ENCODE measurements at places on chromosomes 1 and 21. TPM values are rescaled to one million over a fixed set of nuclear protein-coding genes. Genes with fewer than 3 reads are reported as not detected.

DNA sequence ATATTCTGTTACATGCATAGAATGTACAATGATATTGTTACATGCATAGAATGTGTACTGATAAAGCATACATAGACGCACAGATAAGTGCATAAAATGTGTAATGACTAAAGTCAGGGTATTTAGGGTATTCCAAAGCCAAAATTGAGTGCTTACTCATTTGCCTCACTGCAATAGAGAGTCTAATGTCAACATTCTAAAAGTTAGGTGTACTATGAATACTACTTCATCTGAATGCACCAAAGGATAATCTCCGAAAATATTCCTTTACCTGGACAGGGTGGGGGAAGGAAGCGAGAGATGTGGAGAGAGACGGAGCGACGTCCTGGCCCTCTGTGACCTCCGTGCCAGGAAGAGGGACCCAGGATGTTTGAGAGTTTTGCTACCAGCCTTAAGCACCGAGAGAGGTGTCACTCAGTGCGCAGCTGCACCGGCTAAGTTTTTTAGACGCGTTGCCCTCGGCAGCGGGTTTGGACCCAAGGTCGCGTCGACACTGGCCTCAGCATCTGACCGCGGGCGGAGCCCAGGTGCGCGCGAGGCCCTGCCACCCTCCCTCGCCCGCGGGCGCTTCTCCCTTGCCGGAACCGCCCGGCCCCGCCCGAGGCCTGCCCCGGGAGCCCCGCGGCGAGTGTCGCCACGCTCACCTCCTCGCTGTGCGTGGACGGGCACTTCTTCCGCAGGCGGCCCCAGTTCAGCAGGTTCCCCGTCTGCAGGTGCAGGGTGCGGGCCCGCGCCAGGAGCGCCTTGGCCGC is 660 bp downstream of the GCLM start:
- H3K27ac ChIP-seq: peak overlapping the region; percentile 2
- peaks cover 2% of the 10 kb centered on the region for H3K36me3 ChIP-seq
- H3K27me3 ChIP-seq: peaks cover 26% of the 10 kb centered on the region
- peak; percentile 9 for DNase-seq
- H3K4me1 ChIP-seq: peaks cover 21% of the 10 kb centered on the region

DNA sequence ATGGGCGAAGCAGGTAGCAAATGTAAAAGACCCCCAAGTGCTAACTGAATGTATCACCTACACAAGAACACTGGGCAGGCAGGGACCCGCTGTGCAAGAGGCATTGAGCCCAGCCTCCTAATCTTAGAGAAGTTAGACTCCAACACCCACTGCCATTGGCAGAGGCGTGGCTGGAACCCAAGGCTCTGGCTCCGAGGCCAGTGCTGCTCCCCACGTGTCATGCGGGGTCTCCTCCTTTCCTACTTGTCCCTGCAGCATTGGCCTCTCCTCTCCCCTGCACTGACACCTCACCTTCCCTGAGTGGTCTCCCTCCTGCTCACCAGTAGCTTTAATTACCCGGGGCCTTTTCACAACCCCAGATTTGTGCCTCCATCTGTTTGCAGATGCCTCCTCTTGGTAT is 107.0 kb downstream of the GALNT2 start:
- H3K36me3 ChIP-seq: peaks cover 5% of the 10 kb centered on the region
- no peak overlapping the region for H3K27ac ChIP-seq
- H3K4me1 ChIP-seq: peaks cover 31% of the 10 kb centered on the region
- no peak for DNase-seq
- no peaks in the 10 kb centered on the region for H3K27me3 ChIP-seq

- no peak overlapping the region for H3K4me3 ChIP-seq
- no peaks in the 10 kb centered on the region for H3K4me1 ChIP-seq
- H3K27me3 ChIP-seq: no peaks in the 10 kb centered on the region
- no peak overlapping the region for H3K27ac ChIP-seq
- no peak for DNase-seq
- no peaks in the 10 kb centered on the region for H3K36me3 ChIP-seq
These were observed 56.0 kb downstream of the MEGF6 start for GRCh38 chr1:3555131-3555920.

GRCh38 chr1:53590531-53591515 is 131.6 kb downstream of the DMRTB1 start:
- H3K4me1 ChIP-seq: peaks cover 5% of the 10 kb centered on the region
- DNase-seq: no peak
- H3K4me3 ChIP-seq: no peak overlapping the region
- H3K27me3 ChIP-seq: no peaks in the 10 kb centered on the region

DNA sequence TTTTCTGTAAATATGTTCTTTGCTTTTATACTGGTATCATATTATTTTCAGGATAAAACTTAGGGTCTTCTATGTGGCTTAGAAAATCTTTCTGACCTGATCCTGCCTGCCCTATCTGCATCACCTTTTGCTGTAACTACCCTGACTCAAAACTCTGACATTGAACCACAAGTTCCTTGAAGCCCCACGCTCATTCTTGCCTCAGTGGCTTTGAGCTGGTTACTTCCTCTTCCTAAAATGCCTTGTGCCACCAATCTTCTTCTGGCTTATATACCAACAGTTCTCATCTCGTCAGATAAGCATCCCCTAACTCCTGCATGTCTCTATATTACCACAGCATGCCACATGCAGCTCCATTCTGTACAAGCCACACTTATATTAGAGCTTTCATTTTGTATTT is 84.5 kb upstream of the LRRC7 start:
- no peak for DNase-seq
- no peak overlapping the region for H3K27ac ChIP-seq
- peaks cover 19% of the 10 kb centered on the region for H3K4me1 ChIP-seq

DNA sequence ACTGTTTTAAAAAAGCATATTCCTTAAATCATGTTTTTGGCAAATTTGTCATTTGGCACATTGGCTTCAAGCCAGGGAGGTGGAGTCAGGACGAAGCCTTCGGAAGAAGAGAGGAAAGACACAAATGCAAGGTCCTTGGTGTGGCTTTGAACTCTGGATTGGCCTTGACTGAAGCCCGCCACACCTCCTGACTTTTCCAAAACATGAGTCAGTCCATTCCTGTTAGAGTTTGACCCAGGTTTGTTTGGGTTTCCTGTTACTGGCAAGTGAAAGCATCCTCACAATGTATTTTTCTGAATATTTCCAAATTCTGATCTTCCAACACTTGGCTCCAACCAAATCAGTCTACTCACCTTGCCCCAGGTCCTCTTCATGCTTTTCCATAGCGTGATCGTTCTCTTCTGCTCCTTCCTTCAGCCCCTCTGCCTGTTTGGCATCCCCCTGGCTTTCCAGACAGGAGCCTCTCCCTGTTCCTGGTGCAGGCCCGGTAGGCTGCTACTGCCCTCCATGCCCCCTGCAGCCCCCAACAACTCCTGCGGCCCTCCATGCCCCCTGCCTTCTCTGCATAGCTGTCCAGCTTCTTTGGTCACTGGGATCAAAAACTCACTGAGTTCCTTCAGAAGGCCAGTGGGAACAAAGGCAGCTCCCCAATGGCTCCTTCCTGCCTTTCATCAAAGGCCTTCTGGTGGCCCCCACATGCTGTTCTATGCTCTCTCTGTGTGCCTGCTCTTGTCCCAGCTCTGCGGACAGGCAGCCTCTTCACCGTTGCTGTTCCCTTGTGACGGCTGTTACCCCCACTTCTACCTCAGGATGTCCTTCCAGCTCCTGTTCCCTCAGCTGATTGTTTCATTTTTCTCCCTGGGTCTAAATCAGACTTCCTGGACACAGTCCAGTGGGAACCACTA is 30.4 kb upstream of the SLC30A1 start:
- DNase-seq: no peak
- H3K4me1 ChIP-seq: peaks cover 20% of the 10 kb centered on the region
- peak overlapping the region; percentile 54 for H3K27ac ChIP-seq
- no peaks in the 10 kb centered on the region for H3K27me3 ChIP-seq
- no peak overlapping the region for H3K4me3 ChIP-seq
- H3K36me3 ChIP-seq: no peaks in the 10 kb centered on the region

DNA sequence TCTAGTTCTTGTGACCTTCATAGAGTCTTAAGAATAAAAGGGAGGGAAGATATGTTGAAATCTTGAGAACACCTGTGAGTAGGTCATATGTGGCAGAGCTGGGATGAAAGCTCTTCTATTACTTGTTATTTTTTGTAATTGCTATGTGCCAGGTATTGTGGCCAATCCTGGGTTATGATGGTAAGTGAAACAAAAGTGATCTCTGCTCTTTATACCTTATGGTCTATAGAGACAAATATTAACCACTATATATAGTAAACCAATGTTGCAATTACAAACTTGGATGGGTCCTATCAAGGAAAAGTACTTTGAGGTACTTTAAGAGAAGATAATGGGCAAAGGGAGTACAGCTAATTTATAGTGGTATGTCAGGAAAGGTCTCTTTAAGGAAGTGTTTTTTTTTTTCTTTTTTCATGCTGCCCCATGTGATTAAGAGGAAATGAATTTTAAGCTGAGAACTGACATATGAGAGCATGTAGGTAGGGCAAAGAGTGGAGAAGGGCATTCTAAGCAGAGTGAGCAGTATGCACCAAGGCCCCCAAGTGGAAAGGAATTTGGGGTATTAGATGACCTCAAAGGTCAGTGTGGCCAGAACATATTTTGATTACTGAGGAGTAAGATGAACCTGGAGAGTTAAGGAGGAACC is 43.3 kb downstream of the POU2F1 start:
- peaks cover 11% of the 10 kb centered on the region for H3K4me1 ChIP-seq
- no peaks in the 10 kb centered on the region for H3K27me3 ChIP-seq
- no peaks in the 10 kb centered on the region for H3K36me3 ChIP-seq
- no peak for DNase-seq
- H3K27ac ChIP-seq: no peak overlapping the region
- H3K4me3 ChIP-seq: no peak overlapping the region

Gene NID1
- 90.3 TPM for total RNA-seq

Gene HEYL
- total RNA-seq: 4.9 TPM

Gene PTPN22
- not detected for total RNA-seq
